ENCODE measurements at places on chromosomes 5 and 9. TPM values are rescaled to one million over a fixed set of nuclear protein-coding genes. Genes with fewer than 3 reads are reported as not detected.
A peak's percentile ranks its signal among the peaks of the same experiment; 100 is the strongest.

DNA sequence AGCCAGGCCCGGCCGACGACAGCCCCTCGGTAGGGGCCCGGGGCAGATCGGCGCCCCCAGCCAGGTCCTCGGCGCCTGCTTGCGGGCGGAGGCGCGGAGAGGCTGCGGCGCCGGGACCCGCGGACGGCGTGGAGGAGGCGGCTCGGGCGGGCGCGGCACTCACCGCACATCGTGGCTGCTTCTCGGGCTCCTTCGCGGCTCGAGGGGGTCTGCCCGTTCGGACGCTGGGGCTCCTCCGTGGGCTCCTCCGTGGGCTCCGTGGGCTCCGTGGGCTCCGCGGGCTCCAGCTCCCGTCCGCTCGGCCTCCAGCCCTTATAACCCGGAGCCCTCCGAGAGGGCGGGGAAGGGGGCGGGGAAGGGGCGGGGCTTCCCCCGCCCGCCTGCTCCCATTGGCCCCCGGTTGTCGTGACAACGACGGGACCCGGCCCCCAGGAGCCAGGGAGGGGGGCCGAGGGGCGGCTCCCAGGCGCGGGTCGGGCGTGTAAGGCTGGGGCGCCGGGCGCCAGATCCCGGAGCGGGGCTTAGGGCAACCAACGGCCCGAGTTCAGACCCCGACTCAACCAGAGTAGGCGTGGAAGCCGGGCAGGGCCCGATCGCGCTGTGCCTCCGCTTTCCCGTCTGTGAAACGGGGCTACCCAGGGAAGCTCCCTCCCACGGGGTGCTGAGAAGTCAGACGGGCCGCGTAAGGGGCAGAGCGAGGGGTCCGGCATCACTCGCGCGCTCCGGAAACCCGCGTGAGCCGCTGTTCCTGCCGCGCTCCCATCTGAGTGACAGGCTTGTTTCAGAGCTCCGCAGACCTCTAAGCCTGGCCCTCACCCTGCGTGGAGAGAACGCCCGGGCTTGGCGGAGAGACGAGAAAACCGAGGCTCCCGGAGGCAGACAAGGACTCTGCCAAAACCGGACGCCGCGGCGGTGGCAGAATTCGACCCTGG is at the start of gene GFPT2:
Gene GFPT2 (minus strand): TSS at position 289 of the 932 bp plus-strand sequence. CDS start 119 bp downstream, at position 170.
- DNase-seq: peak; percentile 77

Gene TAL2
- total RNA-seq: not detected

Gene PCDHB7
- total RNA-seq: 1.9 TPM

- DNase-seq: no peak
These were observed 109.3 kb upstream of the ICE1 start for GRCh38 chr5:5313101-5313635.

GRCh38 chr5:141373673-141374317 is at the start of gene PCDHGA6:
Gene PCDHGA6 (plus strand): TSS chr5:141373891. CDS start chr5:141374084, 193 bp downstream.
- DNase-seq: no peak

- no peak for DNase-seq
These were observed 21.1 kb upstream of the ISCA1 start for GRCh38 chr9:86303316-86303975.

Gene SLCO4C1
- total RNA-seq: 29.5 TPM

Gene SYK
- 88.9 TPM for total RNA-seq

GRCh38 chr5:56026863-56027300 is 32.1 kb upstream of the IL6ST start:
- no peak for DNase-seq

Gene AOPEP
- total RNA-seq: 63.7 TPM

DNA sequence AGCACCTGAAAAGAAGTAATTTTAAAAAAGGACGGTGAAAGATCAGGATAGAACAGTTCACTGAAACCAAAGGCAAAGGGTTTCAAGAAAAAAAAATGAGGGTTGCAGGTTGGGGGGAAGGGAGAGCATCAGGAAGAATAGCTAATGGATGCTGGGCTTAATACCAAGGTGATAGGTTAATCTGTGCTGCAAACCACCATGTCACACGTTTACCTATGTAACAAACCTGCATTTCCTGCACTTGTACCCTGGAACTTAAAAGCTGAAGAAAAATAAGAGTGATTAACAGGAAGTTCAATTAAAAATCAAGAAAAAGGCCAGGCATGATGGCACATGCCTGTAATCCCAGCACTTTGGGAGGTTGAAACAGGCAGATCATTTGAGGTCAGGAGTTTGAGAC is 44.1 kb upstream of the RNF38 start:
- DNase-seq: no peak

GRCh38 chr9:99057665-99058625 is 47.0 kb upstream of the TGFBR1 start:
- no peak for DNase-seq

Gene LCN15
- not detected for total RNA-seq

GRCh38 chr9:137175345-137175961 is 3.6 kb upstream of the TMEM210 start:
- DNase-seq: no peak

- no peak for DNase-seq
These were observed 26.6 kb upstream of the ABLIM3 start for GRCh38 chr5:149114403-149115312.

Gene AGXT2
- total RNA-seq: not detected

DNA sequence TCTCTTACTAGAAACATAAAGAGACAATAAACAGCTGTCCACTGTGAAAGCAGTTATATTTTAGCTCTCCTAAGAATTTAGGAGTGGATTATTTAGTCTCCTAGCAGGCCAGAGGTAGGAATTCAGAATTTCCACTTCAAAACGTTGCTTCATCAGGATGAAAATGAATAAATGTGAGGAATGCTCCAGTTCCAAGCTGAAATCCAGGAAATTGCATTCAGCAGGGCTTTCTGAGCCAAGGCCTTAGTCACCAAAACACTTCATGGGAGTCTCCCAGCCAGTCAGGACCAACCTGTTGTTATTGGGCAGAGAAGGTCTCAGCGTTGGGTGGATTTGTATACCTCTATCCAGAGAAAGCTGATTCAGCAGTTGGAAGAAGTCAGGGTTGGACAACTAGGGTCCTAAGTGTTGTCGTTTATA is 1040.3 kb downstream of the TLE1 start:
- no peak for DNase-seq

GRCh38 chr5:68817632-68818031 is 276.2 kb upstream of the SLC30A5 start:
- no peak for DNase-seq

DNA sequence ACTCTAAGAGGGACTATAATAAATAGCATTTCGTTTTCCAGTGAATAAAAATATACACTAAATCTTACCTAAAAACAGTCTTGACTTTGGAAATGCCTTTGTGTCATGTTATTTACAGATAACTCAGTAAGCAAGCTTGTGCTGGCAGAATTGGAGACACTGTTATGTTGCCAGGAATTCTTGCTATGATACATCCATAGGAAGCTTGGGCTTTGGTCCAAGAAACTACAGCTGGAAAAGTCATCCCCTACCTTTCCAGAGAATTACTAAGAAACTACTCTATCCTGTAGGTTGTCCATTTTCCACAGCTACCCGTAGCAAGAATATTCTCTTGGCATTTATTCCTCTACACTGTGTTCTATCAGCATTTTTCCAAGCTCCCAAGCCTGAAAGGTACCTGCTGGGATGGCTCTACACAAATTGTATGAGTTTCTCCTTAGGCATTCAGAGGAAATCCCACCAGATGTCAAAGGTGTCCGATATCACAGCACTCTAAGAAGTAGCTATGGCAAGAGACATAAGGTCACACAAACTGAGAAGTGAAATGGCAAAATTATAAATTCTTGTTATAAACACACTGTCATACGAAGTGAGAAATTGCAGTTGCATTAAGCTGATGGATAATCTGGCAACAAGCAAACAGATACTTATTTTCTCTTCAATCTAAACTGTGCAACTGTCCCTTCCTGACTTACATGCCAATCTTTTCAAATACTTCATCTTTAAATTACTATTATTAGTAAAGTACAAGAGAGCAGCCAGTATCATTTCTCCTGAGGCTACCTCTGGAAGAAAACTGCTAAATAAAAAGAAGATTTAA is 68.5 kb downstream of the MCTP1 start:
- no peak for DNase-seq

GRCh38 chr5:53327811-53328334 is 152.6 kb upstream of the FST start:
- no peak for DNase-seq

Gene NRG2
- 1.6 TPM for total RNA-seq

Gene IFNA10
- not detected for total RNA-seq

- no peak for DNase-seq
These were observed 614.7 kb downstream of the TLR4 start for GRCh38 chr9:118318770-118319431.

All from lower lobe of right lung (tissue), 2 donors.